Ovary (tissue), 10 donors: ENCODE measurements at places on chromosomes 2 and 18. TPM values are rescaled to one million over a fixed set of nuclear protein-coding genes. Genes with fewer than 3 reads are reported as not detected.

The POLR1B gene
- total RNA-seq: 29.9 TPM

The KIAA2012 gene
- not detected for total RNA-seq

The GAL3ST2 gene
- total RNA-seq: 4.3 TPM

The ASXL2 gene
- total RNA-seq: 17.8 TPM

The PRKAG3 gene
- not detected for total RNA-seq

The PROM2 gene
- total RNA-seq: 0.99 TPM

The CNDP1 gene
- total RNA-seq: 0.15 TPM

The ANKRD30BL gene
- total RNA-seq: 1.1 TPM

The OR6B2 gene
- not detected for total RNA-seq

The LANCL1 gene
- 41.3 TPM for total RNA-seq

The RANBP2 gene
- total RNA-seq: 91.8 TPM

The FTCDNL1 gene
- total RNA-seq: 2.3 TPM

The INO80C gene
- 6.5 TPM for total RNA-seq

The WDR54 gene
- 8.8 TPM for total RNA-seq

The CFAP65 gene
- total RNA-seq: 0.82 TPM

The CNTNAP5 gene
- not detected for total RNA-seq

The ANKRD62 gene
- total RNA-seq: not detected

The UGT1A8 gene
- not detected for total RNA-seq

The CNGA3 gene
- total RNA-seq: not detected

The ZNF804A gene
- not detected for total RNA-seq
